ENCODE measurements at places on chromosomes 12 and 14.

- DNase-seq = no peak
Measured at GRCh38 chr12:49703647-49704137, 3.5 kb downstream of the FMNL3 start.

GRCh38 chr14:92511453-92512238 lies 1.9 kb upstream of the RIN3 start:
- no peak for DNase-seq

DNA sequence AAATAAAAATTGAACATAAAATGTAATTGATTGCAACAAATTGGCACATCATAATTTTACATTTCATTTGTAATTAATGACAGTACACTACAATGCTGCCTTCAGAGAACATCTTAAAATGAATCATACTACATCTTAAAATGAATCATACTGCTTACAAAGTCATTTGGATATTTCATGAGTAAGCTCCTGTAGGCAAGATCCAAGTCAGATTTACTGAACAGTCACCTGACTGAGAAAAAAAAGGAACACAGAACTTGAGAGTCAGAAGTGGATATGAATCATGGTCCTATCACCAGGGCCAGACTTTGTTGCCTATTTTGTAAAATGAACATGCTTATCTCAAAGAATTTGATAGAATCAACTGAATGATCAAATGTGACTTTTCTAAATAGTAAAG lies 32.7 kb upstream of the FBLN5 start:
- DNase-seq = no peak

DNA sequence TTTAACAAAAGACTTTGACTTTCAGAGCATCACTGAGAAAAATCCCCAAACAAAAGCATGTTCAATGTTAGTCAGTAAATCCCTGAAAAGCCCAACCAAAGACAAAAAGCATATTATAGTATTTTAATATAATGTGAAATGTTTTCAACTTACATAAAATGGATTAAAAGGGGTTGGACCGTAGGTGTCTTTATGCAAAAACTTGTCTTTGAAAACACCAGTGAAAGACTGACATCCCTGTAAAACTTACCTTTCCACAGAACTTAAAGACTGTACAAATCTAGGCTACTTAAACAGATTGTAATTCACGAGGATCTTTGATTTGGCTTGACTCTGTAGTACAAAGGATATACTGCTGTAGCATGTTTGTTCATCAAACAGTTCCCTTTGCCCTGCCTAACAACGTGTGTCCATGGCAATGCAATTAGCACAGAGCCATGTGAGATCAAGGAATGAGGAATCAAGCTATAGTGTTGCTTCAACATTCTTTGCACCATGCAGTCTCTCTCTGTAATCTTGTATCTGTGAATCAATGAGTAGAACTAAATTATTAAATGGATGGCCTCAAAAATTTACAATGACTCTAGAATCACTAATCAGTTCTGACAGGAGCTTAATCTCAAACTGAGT lies 138.5 kb upstream of the SYT1 start:
- DNase-seq = peak; percentile 58

- DNase-seq = no peak
Measured at GRCh38 chr14:74733221-74733620, 20.3 kb downstream of the FCF1 start.

GRCh38 chr12:53496752-53497032 lies 2.6 kb downstream of the MAP3K12 start:
- no peak for DNase-seq

DNA sequence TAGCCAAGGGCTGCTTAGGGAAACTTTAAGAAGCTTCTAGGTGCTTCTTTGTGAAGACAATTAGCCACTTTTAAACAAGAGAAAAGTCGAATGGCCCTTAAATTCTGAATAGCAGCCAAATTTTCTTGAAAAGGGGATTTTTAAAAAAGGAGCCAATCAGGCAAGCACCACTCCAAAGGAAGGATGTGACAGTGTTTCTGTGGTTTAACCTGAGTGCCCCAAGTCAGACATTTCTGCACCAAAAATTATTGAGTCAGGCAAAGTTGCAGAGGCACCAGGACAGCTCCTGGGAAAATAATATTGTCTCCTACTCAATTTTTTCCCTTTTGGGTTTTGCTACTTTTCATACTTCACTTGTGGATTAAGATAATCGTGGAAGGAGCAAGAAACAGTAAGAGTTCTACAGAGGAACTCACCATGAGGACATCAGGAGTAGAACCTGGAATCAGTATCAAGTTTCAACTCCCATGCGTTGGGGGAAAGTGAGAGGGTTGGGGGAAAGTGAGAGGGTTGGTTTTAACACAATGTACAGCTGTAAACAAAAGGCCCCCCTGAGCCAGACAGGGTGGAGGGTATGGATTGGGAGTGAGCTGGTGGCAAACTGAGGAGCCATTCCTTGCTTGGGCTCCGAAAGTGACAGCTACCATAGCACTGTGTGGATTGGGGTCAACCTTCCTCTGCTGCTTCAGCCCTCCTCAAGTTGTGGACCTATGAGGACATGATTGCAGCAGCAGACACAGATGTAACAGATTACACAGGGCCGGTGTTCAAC lies 90.8 kb downstream of the SLC38A1 start:
- no peak for DNase-seq

DNA sequence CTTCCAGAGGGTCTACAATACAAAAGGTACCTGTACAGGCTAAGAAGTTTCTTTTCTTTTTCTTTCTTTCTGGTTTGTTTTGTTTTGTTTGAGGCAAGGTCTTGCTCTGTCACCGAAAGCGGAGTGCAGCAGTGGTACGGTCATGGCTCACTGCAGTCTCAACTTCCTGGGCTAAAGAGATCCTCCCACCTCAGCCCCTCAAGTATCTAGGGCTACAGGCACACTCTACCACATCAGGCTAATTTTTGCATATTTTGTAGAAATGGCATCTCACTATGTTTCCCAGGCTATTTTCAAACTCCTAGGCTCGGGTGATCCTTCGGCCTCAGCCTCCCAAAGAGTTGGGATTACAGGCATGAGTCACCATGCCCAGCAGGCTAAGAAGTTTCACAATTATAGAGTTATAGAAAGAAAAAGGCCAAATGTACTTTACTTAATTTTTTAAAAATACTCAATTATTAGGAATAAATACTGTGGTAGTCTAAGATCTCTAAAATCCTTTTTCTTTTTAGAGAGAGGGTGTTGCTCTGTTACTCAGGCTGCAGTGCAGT lies 3.0 kb upstream of the PIGH start:
- no peak for DNase-seq

GRCh38 chr14:104594310-104595046 lies 10.1 kb downstream of the TMEM179 start:
- DNase-seq = no peak

DNA sequence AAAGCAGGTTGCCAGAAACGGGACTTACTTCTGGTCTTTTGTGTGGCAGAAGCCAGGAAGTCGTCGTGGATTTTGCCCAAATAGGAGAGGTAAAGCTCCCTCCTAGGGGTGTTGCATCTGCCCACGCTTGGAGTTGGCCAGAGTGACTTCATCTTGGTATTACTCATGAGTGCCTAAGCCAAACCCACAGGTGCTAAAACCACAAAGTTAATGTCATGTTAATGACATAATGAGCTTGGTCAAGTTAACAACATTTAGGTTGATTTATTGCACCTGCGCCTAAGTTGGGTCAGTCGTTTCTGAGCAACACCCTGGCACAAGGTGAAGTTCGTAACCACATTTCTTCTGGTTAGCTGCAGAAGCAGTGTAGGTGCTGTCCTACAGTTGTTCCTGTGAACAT lies 225.2 kb downstream of the FUT8 start:
- DNase-seq = no peak

GRCh38 chr12:131693149-131693548 lies 17.7 kb upstream of the SFSWAP start:
- DNase-seq = no peak

DNA sequence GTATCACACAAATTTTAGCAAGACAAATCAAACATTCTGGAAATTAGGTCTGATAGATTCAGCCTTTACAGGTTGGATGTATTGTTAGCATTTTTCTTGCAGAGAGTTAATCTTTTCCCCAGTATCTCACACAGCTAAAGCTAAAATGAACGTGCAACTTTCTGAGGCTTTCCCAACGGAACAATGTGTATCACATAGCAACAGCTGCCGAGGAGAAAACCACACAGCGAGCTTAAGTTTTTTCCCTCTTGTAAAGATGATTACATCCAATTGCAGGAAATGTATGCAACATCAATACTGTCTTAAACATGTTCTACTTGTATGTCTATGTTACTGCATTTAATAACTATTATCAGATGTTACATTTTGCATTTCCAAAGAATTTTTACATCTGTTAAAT lies 182.2 kb downstream of the CCDC59 start:
- DNase-seq = peak; percentile 51

- DNase-seq = no peak
Measured at GRCh38 chr14:88168025-88168424, 155.0 kb downstream of the KCNK10 start.

GRCh38 chr14:93743270-93744060 lies 44.8 kb downstream of the PRIMA1 start:
- no peak for DNase-seq

GRCh38 chr12:1809591-1810190 lies 10.7 kb upstream of the LRTM2 start:
- DNase-seq = no peak

- DNase-seq = no peak
Measured at GRCh38 chr12:62776575-62776974, 158.4 kb downstream of the PPM1H start.

GRCh38 chr14:64937821-64938193 lies 4.7 kb downstream of the GPX2 start:
- peak; percentile 34 for DNase-seq

DNA sequence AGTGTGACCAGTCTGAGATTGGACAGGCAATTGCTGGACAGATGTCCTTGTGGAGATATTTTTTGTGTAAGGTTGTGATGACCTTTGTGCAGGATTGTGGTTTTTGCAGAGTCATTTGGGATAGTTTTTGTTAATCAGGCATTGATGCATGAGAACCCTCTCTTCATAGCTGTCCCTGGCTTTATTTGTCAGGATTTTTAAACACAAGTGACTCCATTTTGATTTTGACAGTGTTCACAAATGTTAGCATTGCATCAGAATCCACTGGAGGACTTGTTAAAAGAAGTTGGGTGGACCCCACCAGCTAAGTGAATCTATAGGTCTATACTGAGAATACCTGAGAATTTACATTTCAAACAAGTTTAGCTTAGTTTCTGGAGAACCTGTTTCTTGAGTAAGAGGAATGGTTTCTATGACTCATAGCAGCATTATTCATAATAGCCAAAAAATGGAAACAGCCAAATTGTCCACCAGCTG lies 11.8 kb downstream of the FNTB start:
- no peak for DNase-seq

DNA sequence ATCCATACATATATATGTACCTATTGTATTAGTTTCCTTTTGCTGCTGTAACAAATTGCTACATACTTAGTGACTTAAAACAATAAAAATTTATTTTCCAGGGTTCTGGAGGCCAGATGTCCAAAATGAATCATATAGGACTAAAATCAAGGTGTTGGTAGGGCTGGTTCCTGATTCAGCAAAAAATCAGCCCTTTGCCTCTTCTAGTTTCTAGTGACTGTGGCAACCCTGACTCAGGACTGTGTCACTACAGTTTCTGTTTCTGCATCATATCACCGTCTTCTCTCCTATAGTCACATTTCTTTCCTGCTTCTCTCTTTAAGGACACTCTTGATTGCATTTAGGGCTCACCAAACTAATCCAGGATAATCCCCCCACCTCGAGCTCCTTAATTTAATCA lies 386.3 kb upstream of the TBX3 start:
- DNase-seq = no peak

DNA sequence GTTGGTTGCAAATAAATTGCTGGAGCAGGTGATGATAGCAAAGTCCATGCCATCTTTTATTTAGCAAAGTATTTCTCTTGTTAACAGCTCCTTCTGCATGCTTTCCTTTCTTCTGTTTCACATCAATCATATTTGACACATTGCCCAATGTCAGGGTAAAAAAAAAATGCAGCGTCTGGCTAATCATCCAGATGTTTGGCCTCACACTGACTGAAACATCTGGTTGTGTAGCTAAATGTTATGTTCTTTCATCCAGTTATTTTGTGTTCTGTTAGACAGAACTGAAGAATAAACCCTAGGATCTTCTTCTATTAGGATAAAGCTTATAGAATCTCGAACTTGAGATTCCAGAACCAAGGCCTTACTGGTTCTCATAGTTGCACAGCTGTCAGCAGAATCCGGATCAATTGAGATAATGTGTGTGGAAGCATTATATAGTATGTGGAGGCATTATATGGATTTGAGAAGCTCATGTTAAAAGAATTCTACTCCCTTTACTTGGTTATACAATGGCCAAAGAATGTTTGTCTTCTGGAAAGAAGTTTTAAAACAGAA lies 859.2 kb downstream of the DIO2 start:
- no peak for DNase-seq

DNA sequence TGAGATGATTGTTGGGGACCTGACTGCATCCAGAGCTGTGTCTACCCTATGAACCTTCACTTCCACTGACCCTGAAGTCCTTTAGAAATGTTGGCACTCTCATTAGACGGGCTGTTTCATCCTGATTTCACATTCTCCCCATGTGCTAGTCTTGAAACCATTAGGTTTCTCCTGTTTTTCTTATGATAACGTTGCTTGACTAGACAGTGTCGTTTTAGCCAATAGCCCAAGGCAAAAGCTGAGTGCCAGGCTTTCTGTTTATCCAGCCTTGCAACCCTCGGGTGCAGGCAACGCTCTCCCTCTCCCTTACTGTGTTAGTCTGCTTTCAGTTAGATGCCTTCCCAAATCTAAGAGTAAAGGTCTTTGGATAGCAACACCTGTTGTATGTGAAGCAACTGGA lies 30.1 kb downstream of the DACT1 start:
- no peak for DNase-seq

- no peak for DNase-seq
Measured at GRCh38 chr14:98298481-98299244, 973.3 kb downstream of the BCL11B start.

DNA sequence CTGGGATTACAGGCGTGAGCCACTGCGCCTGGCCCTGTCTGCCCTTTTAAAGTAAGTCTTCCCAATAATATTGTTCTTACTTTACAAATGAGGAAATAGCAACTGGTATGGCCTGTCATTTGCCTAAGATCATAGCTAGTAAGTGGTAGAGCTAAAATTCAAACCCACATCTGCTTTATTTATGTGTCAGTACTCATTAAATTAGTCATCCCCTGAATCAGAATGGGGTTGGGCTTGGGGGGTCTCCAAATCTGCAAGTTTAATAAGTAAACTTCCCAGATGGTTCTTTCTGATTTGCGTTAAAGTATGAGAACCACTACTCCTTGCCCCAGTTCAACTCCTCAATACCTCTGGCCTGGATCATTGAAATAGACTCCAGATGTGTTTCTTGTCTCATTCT lies 96.2 kb downstream of the FAR2 start:
- DNase-seq = no peak

- DNase-seq = peak; percentile 25
Measured at GRCh38 chr12:111685322-111685810, 390 bp downstream of the BRAP start.

DNA sequence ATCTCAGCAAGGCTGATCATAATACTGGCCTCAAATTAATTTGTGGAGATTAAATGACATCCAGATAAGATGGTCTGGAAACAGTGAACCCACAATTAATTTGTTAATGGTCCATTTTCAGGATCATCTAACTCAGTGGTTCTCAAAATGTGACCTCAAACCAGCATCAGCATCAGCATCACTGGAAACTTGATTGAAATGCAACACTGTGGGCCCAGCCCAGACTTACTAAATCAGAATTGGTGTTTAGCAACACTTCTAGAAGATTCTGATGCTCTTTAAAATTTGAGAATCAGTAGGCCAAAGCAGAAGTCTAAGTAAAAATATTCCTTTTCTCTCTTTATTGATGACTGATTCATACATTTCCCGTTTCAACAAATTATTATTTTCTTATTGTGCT lies 10.7 kb upstream of the KRT82 start:
- DNase-seq = no peak

Measured in NCI-H510A treated with DMSO at 0.1 percent for 48 hours (cell line).